ENCODE measurements at places on chromosomes 1 and 21.

DNA sequence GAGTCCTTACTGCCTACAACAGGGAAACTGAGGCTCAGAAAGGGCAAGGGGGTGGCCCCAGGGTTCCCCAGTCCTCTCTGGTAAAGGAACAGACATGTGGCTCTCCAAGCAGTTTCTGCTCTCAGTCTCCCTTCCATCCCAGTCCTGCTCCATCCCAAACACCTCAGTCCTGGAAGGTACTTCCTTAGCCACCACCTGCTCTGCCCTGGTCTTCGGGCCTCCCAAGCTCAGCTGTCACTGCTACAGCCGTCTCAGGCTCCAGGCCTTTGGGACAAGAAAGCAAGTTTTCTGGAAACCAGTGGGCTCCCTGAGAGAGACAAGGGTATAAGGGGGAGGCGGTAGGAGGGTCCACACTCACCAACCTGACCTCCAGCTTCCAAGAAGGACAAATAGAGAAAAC lies 23.1 kb upstream of the ADGRB2 start:
- no peak for DNase-seq

DNA sequence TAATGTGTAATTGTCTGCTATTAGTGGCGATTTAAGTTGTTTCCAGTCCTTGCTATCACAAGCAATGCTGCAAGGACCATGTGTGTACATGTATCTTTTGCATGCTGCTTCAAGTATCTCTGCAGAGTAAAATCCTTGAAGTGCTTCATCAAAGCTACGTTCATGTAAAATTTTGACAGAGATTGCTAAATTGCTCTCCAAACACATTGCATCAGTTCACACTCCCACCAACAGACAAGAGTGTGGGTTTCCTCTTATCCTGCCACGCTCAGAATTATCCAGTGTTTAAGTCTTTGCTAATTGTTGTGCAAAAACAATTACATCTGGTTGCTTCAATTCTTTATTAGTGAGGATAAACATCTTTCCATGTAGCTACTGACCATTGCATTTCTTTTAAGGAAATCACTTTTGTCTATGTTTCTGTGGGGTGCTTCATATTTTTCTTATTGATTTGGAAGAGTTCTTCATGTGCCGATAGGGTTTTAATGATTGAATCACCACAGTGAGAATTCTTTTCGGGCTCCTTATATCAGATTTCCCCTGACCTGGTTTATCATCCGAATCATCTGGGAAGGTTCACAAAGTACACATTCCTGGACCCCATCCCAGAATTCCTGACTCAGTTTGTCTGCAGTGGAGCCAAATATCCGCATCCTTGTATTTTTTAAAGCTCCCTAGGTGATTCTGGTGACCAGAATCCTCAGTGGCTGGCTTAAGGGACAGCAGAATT lies 56.3 kb upstream of the GALNT2 start:
- no peak for DNase-seq

GRCh38 chr1:183210681-183211080 lies 24.6 kb downstream of the LAMC2 start:
- no peak for DNase-seq

GRCh38 chr1:230414102-230414501 lies 12.0 kb downstream of the PGBD5 start:
- no peak for DNase-seq

DNA sequence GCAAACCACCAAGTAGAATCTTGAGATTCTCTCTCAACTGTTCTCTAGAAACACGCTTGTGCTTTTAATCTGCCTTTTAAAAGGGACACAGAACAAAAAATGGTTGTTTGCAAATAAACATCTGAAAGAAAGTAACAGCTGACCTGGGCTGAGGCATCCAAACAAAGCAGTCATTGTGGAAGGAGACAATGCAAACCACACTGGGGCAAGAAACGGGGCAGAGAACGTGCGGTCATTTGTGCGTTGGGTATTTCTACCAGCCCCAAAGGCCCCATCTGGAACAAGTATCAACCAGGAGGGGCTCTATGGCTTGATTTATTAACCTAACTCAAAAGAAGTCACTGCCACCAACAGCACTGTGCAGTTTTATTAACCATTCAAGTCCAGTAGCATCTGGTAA lies 6.0 kb downstream of the STMN1 start:
- no peak for DNase-seq

GRCh38 chr1:229536982-229537381 lies 21.5 kb downstream of the ABCB10 start:
- no peak for DNase-seq

- DNase-seq, result no peak
These were observed 134.0 kb downstream of the LRIG2 start for GRCh38 chr1:113207019-113207418.

Measured in activated CD4-positive, alpha-beta T cell treated with anti-CD3 and anti-CD28 coated beads, Interleukin-2, amount 50 U/mL, for 24 hours (primary cell).